ENCODE measurements at places on chromosomes 12 and 14.

DNA sequence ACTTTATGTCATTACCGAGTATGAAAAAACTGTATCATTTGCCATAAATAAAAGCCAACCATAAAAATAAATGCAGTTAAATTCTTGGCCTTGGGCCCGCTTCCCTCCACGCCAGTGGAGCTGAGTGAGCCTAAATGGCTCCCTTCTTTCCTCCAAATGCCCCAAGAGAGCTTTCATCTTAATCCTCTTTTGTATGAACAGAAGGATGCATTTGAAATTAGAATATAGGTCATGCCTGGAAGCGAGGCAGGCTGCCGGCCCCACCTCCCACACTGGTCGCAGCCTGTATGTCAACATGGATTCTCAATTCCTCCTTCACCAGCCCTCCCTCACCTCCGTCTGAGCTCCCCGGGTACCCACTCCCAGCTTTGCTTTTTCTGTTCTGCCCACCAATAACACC, 245.7 kb downstream of the SLC15A4 start:
- no peak for DNase-seq

GRCh38 chr14:83342590-83342989, 1808.9 kb upstream of the SEL1L start:
- DNase-seq: no peak

DNA sequence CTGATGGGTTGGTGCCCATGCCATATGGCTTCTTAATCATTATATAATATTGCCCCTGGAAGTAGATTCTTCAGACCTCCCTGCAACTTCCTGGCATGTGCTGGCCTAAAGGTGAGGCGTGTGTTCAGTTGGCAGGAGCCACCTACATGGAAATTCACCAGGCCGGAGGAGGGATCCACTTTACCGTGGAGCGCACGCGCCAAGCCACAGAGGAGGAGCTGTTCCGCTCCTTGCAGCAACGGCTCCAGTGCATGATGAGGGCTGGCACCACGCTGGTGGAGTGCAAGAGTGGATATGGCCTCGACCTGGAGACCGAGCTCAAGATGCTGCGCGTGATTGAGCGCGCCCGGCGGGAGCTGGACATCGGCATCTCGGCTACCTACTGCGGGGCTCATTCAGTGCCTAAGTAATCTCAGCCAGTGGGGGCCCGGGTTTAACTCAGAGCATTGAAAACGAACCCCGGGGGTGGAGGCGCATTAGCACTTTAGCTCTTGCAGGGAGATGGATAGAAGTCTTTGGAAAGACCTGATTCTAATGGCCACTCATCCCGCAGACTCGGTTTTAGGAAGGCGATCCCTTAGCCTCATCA, 13.5 kb downstream of the AMDHD1 start:
- no peak for DNase-seq

DNA sequence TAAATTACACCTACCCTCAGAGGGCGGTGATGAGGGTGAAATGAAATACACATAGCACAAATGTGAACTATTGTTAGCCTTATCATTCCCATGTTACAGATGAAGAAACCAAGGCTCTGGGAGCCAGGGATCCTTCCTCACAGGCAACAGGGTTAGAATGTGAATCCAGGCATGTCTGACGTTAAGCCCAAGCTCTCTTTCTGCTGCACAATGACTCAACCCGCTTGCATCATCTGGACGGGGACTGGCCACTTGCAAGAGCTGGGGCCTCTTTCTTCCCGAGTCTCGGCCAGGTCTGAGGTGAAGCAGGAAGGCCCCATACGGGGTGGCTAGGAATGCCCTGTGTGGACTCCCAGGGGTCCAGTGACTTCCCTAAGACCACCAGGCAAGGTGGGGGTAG, 105.2 kb downstream of the RBM19 start:
- no peak for DNase-seq

- DNase-seq: no peak
These were observed 141.8 kb upstream of the RASSF8 start for GRCh38 chr12:25816637-25817036.

GRCh38 chr12:22169376-22169775, 123.4 kb downstream of the CMAS start:
- no peak for DNase-seq

DNA sequence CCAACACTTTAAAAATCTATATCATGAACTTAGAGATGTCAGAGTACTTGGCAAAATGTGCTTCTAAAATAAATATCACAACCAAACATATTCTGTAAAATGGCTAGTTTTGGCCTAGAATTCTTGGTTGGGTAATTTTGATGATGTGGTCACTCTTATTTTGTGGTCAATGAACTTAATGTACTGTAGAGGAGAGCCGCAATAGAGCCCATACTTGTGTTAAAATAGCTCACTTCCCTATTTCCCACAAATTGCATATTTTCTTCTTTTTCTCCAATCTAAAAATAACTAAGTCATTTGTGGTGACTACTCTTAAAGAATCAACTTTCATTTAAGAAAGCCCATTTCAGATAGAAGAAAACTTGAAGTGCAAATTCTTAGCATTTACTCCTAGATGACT, 619.4 kb downstream of the CCER1 start:
- no peak for DNase-seq

GRCh38 chr14:31921721-31922120, 155.4 kb upstream of the ARHGAP5 start:
- no peak for DNase-seq

DNA sequence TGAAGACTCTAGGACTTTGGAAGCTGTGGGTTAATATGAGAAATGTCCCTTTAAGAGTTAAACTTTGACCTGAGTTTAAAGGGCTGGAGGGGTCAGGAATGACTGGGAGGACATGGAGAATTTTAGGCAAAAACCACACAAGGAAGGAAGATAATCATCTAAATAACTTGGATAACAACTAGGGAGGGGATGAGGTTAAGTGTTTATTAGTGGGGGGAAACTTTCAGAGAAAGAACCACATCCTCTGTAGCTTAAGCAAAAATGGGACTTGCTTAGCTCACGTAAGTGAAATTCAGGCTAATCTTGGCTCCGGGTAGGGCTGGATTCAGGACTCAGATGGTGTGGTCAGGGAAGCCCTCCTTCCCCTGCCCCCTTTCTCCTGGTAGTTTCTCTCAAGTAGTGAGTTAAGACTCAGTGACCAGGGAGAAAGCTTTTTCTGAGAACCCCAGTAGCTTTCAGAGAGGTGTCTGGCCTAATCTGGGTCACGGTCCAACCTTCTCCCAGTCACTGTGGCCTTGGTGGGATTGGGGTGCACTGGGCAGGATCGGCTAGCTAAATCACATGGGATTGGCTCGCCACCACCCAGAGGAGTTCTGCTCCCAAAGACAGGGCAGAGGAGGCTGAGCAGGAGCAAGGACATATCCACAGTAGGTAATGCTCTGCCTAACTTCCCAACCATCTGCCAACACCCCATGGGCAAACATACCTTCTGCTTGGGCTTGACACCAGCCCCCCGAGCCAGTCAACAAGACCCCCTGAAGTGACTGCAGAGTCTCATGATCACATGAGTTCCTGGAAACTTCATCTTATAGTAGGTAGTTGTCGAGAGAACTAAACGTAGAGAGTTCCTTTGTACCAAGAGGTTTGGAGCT, 52.8 kb downstream of the ARF6 start:
- DNase-seq: no peak

GRCh38 chr12:5827591-5827990, 117.5 kb downstream of the ANO2 start:
- no peak for DNase-seq

GRCh38 chr14:89844508-89844907, 110.0 kb downstream of the EFCAB11 start:
- DNase-seq: no peak

- DNase-seq: no peak
These were observed 7.4 kb downstream of the NR1H4 start for GRCh38 chr12:100481021-100481420.

DNA sequence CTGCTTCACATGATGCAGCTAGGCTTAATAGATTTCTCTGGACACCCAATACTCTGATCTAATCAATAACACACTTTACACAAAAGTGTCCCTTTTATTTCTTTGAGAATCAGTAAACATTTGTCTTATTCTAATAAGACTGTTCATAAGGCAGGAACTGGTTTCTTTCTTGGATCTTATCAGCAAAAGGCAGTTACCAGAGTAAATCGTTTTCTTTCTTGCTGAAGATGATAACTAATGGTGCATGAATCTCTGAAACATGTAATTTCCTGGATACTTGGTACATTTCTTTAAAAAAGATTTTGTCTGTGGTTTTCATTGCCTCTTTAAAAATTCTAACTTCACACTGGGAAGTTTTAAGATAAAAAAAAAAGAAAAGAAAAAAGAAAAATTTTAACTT, 39.6 kb downstream of the WIF1 start:
- no peak for DNase-seq

DNA sequence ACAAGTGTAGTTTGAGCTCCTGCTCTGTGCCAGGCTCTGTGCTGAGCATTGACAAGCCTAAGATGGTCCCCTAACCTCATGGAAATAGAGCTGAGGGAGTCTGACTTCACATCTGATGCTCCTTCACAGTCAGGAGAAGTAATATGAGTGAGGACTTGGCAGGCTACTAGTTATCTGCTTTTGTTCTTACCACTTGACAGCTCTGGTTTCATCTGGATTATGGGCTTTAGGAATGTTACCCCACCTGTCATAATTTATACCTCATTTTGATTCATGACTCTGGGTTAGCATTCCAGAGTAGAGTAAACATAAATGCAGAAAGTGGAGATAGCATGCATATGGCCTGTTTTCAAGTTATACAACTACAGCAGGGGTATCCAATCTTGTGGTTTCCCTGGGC, 40.5 kb downstream of the ATP6V1D start:
- DNase-seq: no peak

DNA sequence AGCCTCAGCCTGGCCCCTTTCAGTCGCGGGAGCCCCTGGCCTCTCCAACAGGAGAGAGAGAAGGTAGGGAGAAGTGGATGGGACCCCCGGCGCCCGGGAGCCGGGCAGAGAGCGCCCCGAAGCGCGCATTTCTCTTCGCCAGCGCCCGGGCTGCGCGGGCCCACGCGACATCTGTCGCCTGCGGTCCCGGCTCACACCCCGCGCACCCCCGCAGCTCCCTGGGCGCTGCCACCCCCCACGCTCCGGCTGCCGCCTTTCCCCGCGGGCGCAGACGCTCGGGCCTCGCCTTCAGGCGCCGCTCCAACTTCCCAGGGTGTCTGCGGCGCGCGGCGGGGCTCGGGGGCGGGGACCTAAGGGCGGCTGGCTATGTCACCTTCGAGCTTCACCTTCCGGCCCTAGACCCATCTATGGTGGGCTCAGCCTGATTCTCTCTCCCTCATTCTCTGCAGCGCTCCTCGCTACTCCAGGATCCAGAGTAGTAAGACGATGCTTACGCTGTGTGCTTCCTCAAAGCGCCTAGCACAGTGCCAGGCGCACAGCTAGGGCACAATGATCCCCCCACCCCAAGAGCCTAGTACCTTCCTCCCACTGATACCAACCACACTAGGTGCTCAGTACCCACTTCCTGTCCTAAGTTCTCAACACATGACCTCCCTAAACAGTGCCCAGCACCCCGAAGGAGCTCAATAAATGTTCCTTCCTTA, 1.6 kb downstream of the HRK start:
- no peak for DNase-seq

DNA sequence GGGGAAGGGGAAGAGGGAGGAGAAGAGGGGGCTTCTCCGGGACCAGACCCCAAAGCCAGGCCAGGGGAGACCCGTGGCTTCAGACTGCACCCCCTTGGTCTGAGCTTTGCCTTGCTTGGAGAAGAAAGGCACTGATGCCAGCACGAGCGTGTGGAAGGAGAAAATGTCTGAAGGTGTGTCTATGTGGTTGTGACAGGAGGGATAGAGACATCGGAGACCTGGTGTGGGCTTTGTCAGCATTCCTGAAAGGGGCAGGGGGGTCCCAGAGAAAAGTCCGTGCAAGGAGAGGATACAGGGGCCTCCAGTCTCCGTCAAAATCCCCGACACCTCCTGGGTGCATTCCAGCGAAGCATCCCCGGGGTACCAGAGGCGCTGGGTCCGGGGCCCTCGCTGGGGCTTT, 139.0 kb upstream of the LHX5 start:
- no peak for DNase-seq

DNA sequence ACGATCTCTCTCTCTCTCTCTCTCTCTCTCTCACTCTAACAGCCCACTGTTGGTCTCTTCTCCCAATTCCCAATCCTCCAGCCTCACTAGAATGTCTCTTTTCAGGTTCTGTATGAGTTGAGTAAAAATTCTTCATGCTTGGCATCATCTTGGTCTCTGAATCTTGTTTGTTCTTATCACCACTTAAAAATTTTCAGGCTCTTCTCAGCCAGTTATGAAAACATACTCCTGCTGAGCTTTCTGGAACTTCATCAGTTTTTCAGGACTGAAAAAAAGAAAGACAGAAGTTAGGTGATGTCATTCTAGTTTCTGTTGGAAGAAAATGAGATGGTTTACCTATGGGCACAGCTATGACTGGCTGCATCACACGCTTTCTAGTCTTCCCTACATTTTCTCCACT, 11.5 kb upstream of the IL22 start:
- no peak for DNase-seq

DNA sequence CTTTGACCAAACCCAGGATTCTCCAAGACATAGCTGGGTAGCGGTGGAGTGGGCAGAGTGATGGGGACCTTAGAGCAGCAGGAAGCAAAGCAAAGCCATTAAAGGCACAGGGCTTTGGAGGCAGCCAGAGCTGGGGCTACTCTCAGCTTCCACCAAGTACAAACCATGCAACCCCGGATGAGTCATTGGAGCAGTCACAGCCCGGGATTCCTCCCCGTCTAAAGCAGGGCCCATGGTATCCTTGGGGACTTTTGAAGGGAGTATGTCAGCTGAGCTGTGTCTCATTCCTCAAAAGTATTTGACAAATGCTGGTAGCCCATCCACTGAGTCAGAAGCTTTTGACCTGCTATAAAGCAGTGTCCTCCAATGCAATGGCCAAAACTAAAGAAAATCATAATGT, 9.7 kb upstream of the IFI27 start:
- DNase-seq: no peak

DNA sequence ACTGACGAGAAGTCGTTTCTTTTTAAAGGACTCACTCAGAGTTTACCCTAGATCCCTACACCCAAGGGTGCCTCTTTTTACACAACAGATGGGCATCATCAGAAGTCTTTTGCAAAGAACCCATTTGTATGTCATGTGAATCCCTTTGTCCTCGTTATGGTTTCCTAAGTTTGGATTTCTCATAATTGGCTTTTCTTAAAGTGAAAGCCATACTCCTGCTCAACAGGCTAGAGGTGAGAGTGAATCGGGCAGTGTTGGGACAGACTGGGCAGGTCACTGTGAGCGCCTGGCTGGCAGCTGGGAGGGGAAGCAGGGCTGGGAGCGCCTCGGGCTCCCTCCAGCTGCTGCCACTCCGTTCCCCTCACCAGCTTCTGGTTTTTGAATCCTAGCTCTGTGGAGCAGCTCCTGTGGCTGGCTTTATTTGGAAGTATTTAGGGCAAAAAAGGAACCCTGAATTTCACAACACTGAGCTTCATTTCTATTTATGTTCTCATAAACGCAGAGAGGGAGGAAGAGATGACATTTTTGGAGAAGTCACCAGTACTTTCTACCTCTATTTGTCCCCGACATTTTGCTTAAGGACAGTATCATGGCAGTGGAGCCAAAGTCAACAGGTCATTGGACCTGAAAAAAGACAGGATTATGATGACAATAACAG, 63.8 kb upstream of the ACTN1 start:
- DNase-seq: no peak

- DNase-seq: no peak
These were observed 1.6 kb upstream of the HOXC12 start for GRCh38 chr12:53952871-53953734.

All from KG1 (cell line).